ENCODE measurements at places on chromosomes 16 and 17. TPM values are rescaled to one million over a fixed set of nuclear protein-coding genes. Genes with fewer than 3 reads are reported as not detected.

The PARD6A gene
- 3.9 TPM for total RNA-seq

GRCh38 chr17:17110520-17110919, 68.3 kb downstream of the MPRIP start:
- DNase-seq, result no peak

DNA sequence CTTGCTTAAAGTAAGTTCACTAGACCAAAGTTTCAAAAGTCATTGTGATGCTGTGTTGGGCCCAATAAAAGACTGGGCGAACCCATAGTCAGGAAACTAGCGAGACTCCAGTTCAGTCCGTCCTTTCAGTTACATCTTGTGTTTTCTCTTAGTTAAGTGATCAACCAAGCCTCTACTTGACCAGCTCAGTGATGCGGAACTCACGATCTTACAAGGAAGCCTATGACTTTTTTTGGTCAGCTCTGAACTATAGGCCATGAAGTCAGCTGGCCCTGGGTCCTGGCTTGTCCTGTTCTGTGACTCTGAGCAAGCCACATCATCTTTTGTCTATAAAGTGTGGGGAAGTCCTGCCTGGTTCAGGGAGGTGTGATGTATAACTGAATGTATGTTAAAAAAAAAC, 21.7 kb upstream of the WSCD1 start:
- no peak for DNase-seq

The CHD9NB gene
- total RNA-seq, result 0.48 TPM

DNA sequence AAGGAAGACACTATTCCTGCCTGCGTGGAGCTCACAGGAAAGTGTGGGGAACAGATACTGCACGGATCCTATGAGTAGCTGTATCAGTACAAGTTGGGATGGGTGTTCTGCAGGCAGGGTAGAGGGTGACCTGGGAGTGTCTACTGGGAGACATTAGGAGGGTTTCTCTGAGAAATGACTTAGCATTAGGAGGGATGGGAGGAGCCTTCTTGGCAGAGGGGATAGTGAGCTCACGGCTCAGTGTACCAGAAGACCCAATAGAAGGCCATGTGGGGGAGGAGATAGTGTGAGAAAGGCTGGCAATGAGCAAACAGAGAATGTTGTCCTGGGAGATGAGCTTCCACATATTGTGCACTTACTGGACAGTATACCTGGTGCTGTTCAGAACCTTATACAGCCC, 109.1 kb downstream of the MSI2 start:
- DNase-seq, result no peak

The CCL16 gene
- total RNA-seq, result not detected

- no peak for DNase-seq
Observed at GRCh38 chr16:30526137-30526822, at the start of gene ZNF768. ZNF768 (minus strand) TSS chr16:30526566; CDS start chr16:30526413, 153 bp downstream.

DNA sequence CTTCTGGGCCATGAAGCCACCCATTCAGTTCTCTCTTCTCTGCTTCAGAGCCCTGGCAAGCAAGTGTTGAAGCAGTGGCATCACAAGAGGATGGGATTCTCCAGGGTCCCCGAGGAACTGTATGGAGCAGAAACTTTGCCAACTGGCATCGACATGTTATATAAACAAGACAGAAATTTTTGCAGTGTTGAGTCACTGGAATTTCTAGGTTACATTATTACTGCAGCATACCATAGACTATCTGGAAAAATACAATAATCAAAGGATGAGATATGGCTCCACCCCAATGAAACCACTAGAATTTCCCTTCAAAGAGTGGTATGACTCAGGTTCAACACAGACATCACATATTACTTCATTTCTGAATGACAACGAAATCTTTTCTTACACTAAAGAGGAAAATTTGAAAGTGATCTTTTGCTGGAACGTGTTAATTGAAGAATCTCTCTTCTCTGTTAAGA, 343.0 kb upstream of the DYNLRB2 start:
- no peak for DNase-seq

GRCh38 chr16:27651301-27651700, 101.4 kb downstream of the KATNIP start:
- no peak for DNase-seq

DNA sequence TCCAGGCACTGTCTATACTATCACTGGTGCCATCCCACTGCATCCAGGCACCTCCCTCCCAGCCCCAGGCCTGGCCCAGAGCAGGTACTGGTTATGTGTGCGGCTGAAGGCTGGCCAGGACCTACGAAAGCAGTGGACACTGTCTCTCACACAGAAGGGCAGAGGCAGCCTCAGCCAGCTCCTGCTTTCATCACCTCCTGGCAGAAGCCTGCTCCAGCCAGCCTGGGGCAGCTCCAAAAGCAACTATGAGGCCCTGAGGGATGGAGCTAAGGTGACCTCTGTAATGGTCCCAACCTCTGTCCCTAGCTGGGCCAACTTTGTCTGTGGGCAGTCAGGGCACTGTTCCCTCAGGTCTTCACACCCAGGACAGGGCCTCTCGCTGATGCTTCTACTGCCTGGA, 18.8 kb downstream of the HSD11B2 start:
- DNase-seq, result no peak

- no peak for DNase-seq
Observed at GRCh38 chr16:85055493-85056210, 28.1 kb downstream of the KIAA0513 start.

- DNase-seq, result no peak
Observed at GRCh38 chr16:55495616-55496289, 13.1 kb upstream of the LPCAT2 start.

DNA sequence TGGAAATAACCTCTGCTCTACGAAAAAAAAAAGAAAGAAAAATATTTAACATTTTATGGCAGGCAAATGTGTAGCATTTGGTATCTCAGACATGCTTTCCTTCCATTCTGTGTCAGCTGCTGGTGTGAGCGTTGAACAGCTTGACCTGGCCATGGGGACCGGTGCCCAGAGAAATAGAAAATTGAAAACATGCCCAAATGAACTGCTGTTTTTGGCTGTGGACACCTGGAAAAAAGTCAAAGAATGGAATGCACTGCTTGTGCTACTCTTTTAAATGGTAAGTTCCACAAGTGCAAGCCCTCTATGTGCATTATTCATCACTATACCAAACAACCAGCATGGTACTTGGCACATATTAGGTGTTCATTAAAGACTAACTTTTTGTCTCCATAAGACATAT, 127.2 kb downstream of the CDH8 start:
- no peak for DNase-seq

- DNase-seq, result no peak
Observed at GRCh38 chr17:15890279-15890892, 54.5 kb upstream of the ADORA2B start.

GRCh38 chr17:67125924-67126323, 81.6 kb downstream of the CACNG1 start:
- DNase-seq, result no peak

DNA sequence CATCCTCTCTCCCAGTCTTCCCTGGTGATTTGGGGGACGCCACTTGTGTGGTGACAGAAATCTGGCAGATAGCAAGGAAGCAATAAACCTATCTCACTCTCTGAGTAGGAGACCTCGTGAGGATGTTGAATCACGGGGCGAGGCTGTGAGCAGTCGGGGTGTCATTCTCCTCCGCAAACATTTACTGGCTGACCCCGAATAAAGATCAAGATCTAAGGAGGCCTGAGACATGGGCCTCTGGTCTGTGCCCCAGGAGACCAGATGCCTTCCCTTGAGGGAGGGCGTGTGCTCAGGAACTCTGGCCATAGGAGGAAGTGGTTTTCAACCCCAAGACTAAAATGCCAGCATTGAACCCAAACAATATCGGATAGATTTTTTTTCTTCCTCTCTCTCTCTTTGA, 53.1 kb downstream of the FOXL1 start:
- no peak for DNase-seq

The PRR15L gene
- not detected for total RNA-seq

- no peak for DNase-seq
Observed at GRCh38 chr17:80859002-80859941, 132.4 kb upstream of the CHMP6 start.

DNA sequence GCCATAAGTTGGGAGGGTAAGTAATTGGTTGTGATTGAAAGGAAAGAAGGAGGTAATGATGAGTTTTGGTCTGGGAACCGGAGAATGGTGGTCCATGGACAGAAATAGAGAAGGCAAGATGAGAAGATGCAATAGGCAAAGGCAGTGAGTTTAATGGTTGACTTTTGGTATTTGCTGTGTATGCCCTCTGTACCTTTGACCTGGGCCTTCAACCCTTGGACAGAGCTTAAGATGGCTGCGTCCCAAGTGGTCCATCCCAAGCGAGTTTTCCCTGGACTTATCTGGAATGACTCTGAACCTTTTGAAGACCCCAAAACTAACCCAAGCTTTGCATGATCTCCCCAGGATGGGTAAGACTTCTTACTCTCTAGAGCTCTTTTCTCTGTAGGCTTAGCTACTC, 664.5 kb downstream of the MAF start:
- no peak for DNase-seq

DNA sequence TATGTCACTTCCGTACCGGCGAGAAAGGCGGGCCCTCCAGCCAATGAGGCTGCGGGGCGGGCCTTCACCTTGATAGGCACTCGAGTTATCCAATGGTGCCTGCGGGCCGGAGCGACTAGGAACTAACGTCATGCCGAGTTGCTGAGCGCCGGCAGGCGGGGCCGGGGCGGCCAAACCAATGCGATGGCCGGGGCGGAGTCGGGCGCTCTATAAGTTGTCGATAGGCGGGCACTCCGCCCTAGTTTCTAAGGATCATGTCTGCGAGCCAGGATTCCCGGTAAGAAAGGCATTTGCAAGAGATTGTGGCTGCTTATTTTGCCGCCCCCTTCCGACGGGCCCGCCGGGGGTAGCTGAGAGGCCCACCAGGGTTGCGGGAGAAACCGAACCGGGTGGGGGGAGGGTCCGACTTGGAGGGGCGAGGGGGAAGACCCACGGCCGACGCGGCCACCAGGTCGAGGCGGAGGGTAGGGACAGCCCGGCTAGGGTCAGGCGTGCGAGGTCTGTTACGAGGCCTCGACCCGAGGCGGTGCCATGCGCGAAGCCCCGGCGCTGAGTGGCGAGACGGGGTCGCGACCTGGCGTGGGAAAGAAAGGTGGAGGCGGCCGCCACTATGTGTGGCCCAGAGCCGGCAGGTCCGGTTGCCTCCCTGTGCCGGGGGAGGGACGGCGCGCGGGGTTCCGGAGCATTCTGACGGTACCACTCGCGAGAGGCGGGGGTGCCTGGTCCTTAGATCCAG, 6.7 kb upstream of the CD68 start:
- DNase-seq, result peak; percentile 100

- no peak for DNase-seq
Observed at GRCh38 chr17:11935734-11936406, 61.4 kb downstream of the ZNF18 start.

The MRPS7 gene
- 45.7 TPM for total RNA-seq

The SLC2A4 gene
- total RNA-seq, result 8.1 TPM

The ABAT gene
- total RNA-seq, result 4.4 TPM

DNA sequence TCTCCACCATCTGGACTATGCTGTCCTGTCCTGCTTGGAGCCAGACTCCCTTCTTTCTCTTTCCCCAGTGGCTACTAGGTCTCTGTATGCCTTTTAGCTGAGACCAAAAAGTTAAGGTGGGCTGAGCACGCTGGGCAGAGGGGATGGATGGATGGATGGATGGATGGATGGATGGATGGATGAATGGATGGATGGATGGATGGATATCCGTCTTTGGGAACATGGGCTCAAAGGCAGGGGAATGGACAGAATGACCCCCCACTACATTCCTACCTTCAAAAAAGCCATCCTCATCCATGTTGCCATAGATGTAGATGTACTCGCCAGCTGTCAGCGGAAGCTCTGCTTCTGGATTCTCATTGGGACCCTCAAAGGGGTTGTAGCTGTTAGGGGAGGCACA, 12.8 kb downstream of the TSPOAP1 start:
- no peak for DNase-seq

- DNase-seq, result peak; percentile 92
Observed at GRCh38 chr16:10181196-10182162, 749 bp downstream of the GRIN2A start.

DNA sequence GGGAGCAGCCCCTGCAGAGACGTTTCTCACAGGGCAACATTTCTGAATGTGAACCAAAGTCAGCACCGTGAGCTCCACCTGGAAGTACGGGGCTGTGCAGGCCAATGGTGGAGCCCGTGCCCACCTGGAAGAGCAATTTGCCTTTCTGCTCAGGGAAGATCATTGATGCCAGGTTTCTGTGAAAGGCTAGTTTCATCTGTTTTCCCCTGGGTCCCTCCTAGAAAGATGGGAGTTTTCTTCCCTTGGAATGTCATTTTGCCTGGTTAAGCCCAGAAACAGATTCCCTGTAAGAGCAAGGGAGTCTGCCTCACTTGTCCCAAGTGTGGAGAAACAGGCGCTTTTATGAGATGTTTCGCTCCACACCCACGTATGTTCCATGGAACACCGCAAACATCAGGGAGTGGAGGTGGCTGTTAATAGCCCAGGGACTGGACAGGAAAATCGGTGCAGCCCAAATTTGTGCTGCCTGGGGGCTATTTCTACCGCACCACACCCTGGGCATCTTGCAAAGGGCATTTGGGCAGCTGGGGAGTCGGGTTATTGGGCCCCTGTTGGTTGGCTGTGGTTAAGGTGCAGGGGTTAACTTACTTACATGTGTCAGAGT, 2.6 kb downstream of the SLC6A4 start:
- DNase-seq, result peak; percentile 62

The KCNJ16 gene
- not detected for total RNA-seq

The KRTAP2-1 gene
- not detected for total RNA-seq

DNA sequence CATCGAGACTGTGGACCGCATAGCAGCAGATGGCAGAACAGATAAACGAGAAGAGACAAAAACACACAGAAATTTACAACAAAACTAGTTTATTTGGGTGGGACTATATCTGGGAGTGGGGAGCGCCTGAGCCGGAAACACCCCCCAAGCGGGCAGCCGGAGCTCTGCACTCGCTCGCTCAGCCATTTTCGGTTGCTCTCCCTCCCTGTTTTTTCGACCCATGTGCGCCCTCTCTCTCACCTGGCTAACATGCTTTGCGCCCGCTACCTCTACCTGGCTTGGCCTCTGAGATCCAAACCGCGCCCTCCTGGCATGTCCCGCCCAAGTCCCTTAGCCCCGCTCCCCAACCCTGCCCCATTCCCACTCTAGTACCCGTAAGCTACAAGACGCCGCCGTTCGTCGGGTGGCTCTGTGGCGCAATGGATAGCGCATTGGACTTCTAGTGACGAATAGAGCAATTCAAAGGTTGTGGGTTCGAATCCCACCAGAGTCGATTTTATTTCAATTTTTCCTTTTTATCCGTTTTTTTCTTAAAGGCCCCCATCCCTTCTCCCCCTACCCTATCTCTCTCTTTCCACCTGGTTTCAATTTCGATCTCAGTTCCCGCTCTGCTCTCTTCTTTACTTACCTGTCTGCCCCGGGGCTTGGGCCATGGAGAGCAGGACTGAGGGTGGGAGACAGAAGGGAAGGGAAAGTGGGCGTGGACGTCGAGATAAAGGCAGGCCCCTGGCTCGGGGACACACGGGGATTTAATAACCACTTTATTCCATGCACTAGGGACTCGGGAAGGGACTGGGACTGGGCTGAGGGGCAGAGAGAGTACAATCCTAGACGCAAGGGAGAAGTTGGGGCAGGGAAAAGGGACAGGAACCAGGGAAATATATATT, 2.4 kb upstream of the ALOXE3 start:
- no peak for DNase-seq

The ORMDL3 gene
- total RNA-seq, result 191 TPM

GRCh38 chr17:17058304-17058703, 16.0 kb downstream of the MPRIP start:
- peak; percentile 84 for DNase-seq

GRCh38 chr16:82626791-82627261, at the start of gene CDH13:
CDH13 (plus strand) TSS chr16:82626969.
- DNase-seq, result no peak

Measured in mesenteric fat pad (tissue), 1 donor.